ENCODE measurements at places on chromosomes 16 and 17.

DNA sequence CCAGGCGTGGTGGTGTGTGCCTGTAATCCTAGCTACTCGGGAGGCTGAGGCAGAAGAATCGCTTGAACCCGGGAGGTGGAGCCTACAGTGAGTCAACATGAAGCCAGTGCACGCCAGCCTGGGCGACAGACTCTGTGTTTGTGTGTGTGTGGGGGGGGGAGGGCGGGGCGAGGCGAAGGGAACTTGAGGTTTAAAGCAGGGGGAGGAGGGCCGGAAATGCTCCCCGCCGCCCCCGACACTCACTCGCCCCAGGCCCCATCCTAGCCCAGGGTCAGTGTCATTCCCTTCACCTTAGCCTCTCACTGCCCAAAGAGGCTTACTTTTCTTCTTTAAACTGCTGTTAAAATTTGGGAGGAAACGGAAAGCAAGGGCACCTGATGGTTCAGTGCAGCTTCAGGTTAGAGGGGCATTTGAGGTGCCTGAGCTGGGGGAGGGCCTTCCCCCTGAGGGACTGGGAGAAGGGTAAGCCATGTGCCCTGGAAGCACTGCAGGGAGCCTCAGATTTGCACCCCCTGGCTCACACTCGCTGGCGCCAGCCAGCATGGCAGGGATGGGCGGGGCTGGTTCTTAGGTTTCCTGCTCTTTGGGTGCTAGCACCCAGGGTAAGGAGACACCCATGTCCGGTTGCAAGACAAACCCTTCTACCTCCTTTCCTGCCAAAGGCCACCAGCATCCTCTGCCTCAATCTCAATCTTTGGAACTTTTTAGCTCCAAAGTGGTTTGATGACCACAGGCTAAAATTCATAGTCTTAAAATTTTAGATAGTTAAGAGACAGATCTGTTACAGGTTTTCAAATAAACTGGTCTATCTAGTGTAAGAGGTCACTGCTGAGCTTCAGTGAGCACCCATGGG is 2.2 kb upstream of the LIMD2 start:
- DNase-seq = no peak

GRCh38 chr17:57566721-57567120 is 178.4 kb downstream of the CCDC182 start:
- no peak for DNase-seq

DNA sequence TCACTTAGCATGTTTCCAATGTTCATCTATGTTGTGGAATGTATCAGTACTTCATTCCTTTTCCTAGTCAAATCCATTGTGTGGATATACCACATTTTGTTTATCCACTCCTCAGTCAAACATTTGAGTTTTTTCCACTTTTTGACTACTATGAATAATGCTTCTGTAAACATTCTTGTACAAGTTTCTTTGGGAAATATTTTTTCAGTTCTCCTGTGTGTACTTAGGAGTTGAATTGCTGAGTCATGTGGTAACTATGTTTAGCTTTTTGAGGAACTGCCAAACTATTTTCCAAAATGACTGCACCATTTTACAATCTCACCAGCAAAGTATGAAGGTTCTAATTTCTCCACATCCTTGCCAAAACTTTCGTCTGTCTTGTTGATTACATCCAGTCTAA is 223.7 kb upstream of the AXIN2 start:
- DNase-seq = no peak

- DNase-seq = no peak
These were observed 73.3 kb downstream of the ENGASE start for GRCh38 chr17:79147746-79148506.

DNA sequence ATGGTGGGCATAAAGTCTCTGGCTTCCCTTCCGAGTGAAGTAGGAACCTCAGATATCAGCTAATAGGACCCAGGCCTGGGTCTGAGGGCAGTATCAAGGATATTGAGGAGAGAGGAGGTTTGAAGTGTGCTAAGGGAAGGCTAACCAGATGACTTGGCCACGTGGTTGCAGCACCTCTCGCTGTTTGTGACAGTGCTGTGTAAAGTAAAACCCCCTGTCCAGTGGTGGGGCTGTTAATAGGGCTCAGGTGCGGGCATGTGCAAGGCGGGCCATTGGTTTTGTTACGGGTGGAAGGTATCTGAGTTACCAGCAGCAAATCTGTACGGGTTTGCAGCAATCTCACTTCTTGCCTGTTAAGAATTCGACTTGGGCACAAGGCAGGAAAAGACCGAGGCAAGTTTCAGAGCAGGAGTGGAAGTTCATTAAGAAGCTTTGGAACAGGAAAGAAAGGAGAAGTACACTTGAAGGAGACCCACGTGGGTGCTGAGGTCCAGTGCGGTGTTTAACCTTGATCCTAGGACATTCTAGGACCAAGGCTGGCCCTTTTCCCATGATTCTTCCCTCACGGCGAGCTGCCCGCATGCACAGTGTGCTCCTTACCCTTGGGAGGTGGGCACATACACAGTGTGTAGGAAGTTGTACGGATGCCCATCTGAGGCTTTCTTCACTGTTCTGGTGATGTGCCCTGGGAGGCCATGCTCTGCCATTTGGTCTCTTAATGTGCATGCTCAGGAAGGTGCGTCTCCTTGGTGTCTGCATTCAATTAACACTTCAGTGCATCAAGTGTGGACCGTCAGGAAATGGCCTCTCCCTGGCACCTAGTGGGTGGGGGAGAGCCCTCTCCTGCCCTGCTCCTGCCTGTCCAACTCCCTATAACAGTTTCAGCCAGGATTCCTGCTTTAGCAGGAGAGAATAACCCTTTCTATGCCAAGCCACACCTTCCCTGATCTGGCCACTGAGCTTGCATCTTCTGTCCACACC is 20.3 kb downstream of the SGF29 start:
- no peak for DNase-seq

- no peak for DNase-seq
These were observed 94.1 kb downstream of the ZNF778 start for GRCh38 chr16:89311636-89312035.

DNA sequence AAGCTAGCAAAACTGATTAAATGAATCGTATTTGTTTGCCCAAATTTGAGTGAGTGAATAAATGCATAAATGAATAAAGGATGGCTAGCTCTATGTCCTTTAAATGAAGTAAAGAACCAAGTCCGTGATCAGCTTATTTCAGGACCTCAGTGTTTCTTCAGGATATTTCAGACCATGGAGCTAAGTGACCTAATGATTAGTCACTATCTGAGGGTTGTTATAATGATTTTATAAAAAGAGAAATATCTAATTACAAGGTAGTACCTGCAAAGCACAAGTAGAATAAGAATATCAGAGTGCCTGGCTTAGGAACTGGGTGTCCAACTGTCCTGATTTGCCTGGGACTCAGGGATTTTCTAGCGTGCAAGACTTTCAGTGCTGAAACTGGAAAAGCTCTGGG is 12.5 kb downstream of the KCNJ2 start:
- DNase-seq = no peak

- no peak for DNase-seq
These were observed 51.7 kb upstream of the ALDH3A1 start for GRCh38 chr17:19799796-19800195.

DNA sequence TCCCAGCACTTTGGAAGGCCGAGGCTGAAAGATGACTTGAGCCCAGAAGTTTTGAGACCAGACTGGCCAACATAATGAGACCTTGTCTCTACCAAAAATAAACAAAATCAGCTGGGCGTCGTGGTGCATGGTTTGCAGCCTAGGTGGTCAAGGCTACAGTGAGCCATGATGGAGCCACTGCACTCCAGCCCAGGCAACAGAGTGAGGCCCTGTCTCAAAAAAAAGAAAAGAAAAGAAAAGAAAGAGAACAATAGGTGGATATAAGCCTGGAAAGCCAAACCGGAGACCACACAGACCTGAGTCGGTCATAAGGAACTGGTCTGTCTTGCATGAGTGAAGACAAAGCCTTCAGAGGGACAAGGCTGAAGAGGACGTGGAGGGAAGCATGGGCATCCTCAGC is 14.4 kb downstream of the ATP6V0D1 start:
- no peak for DNase-seq

DNA sequence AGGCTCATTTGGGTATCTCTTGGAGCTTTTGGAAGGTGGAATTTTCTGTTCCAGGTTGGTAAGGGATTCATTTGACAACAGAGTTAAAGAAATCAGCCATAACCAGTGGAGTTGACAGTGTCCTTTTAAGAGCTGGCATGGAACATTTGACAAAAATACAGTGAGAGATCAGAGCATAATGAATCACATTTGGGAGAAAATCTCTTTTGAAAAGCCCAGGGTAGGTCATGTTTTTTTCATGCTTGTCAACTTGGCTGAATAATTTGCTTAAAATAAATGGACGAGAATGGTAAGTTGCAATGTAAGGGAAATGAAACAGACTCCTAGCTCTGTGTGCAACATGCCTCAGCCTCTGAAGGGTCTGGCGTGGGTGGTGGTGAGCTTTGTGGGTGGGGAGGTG is 235.3 kb upstream of the N4BP1 start:
- DNase-seq = no peak

DNA sequence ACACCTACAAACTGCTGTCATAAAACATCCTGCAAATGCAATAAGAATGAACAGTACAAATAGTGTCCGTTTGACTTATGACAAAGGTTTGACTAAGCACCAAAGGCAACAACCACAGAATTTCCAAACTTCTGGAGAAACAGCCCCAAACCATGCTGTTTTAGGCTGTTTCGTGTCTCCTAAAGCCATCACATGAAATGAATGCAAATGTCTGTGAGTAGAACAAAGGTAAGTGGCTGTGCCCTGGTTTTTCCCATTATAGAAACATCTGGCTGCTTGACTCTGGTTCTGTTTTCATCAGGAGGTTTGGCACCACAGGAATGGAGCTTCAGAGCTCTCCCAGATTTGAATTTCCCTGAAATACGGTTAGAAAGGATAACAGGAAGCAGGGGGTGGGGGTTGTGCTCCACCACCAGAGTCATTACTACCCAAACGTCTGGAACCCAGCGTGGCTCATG is 4.6 kb upstream of the EMP2 start:
- DNase-seq = no peak

GRCh38 chr16:1089822-1090619 is 6.0 kb downstream of the C1QTNF8 start:
- no peak for DNase-seq

DNA sequence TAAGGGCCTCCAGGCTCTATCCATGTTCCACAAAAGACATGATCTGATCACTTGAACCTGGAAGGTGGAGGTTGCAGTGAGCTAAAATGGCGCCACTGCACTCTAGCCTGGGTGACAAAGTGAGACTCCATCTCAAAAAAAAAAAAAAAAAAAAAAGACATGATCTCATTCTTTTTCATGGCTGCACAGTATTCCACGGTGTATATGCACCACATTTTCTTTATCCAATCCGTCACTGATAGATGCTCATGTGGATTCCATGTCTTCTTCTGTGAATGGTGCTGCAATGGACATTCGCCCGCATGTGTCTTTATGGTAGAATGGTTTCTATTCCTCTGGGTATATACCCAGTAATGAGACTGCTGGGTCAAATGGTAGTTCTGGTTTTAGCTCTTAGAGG is 124.4 kb downstream of the ANKRD11 start:
- DNase-seq = no peak

DNA sequence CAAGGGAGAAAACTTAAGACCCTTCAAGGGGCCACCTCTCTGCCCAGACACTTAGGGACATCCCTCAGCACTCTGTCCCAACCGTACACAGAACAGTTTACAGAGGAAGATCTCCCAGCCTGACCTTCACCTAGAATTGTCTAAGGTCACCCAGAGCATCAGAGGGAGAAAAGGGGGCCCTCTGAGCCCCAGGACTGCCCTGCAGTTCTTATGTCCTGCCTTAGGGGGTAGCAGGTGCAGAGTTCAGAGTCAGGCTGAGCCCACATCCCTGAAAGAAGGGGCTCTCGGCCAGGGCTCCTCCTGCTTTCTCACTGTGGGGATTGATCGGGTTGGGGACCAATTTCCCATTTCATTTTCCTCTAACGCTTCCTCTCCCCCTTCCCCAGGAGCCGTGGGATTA is 15.4 kb downstream of the CA4 start:
- DNase-seq = peak; percentile 15

- peak; percentile 62 for DNase-seq
These were observed 82.1 kb downstream of the METRNL start for GRCh38 chr17:83161298-83162034.

DNA sequence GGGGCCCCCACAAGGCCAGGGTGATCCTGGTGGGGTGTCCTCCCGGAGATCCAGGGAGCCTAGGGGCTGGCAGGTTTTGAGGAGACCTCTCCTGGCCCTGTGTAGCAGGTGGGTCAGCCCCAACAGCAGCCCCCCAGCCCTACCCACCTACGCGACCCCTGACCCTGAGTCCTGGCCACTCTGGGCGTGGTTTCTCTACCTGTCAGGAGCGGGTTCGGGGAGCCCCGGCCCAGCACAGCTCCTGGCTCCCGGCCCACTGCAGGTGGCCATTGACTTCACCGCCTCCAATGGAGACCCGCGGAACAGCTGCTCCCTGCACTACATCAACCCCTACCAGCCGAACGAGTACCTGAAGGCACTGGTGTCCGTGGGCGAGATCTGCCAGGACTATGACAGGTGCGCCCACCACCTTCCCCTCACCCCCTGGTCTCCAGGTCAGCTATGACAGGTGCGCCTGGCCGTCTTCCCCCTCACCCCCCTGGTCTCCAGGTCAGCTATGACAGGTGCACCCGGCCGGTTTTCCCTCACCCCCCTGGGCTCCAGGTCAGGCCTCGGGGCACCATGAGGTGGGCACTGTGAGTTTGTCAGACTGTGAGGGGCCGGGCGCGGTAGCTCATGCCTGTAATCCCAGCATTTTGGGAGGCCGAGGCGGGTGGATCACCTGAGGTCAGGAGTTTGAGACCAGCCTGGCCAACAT is 13.0 kb downstream of the CPNE7 start:
- no peak for DNase-seq

- no peak for DNase-seq
These were observed 60.0 kb downstream of the HSD17B2 start for GRCh38 chr16:82094942-82095540.

- no peak for DNase-seq
These were observed 124.9 kb downstream of the SOCS1 start for GRCh38 chr16:11130978-11131665.

- no peak for DNase-seq
These were observed 11.3 kb upstream of the UBALD2 start for GRCh38 chr17:76253841-76254240.

DNA sequence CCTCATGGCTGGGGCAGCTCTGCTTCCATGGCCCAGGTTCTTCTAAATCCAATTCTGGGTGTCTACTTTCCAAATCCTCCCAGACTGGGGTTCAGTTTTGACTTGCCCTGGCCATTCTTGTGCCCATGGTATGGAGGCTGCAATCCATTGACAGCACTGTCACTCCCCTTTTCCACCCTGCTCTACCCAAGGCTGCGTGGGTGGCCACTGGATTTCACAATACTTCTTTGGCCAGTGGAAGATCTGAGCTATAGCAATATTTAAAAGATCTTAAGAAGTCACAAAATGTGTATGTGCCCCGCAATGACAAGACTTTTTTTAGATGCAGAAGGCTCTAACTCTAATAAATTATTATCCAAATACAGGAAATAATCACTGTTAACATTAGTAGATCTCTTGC is 329.4 kb upstream of the CCL2 start:
- DNase-seq = no peak

GRCh38 chr16:11955713-11956123 is 9.3 kb upstream of the TNFRSF17 start:
- no peak for DNase-seq

DNA sequence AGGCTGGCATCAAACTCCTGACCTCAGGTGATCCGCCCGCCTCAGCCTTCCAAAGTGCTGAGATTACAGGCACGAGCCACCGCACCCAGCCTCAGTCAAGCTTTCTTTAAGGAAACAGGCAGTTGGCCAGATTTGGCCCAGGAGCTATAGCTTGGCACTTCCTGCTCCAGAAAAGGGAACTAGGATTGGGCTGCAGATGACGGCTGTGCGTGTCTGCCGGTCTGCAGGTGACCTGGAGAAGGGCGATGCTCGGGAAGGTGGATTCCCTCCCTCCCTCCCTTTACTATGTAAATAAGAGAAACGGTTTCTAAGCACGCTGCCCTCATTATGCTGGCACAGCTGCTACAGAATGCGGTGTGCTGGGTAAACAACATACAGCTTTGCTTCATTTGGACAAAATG is 215.9 kb downstream of the RPTOR start:
- no peak for DNase-seq
